ENCODE measurements at places on chromosomes 11 and 22. TPM values are rescaled to one million over a fixed set of nuclear protein-coding genes. Genes with fewer than 3 reads are reported as not detected.

DNA sequence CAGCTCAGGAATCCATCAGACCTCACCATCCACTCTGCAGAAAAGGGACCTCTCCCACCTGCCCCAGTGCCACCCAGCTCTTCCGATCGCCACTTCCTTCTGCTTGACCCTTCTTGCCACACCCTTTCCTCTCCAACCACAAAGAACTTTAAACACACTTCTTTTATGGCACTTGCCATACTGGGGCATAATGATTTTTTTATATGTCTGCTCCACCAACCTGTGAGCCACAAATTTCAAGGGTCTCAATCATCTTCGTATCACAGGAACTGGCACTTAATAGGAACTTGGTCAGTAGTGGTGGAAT, 11.7 kb upstream of the MYH9 start:
- no peak for DNase-seq

GRCh38 chr11:45942381-45942780, 19.9 kb downstream of the LARGE2 start:
- DNase-seq, result no peak

DNA sequence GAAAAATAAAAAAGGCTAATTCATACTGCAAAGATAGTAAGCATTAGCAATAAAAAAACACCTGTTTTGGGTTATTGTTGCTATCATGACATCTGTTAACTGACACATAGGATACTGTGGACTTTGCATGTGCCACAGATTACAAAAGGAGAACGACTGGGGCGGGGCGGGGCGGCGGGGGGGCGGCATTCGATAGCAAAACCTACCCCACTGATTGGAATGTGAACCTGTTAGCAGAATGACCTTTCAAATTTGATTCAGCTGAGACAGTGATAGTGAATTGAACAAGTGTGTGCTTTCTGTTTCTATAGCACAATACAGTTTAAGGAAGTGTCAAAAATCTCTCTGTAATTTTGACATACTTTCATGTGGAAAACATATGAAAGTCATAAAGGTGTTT, 14.9 kb downstream of the MMP20 start:
- DNase-seq, result no peak

GRCh38 chr22:19868773-19869471, 14.2 kb upstream of the GNB1L start:
- no peak for DNase-seq

GRCh38 chr11:64207256-64208085, 950 bp downstream of the FERMT3 start:
- DNase-seq, result no peak

DNA sequence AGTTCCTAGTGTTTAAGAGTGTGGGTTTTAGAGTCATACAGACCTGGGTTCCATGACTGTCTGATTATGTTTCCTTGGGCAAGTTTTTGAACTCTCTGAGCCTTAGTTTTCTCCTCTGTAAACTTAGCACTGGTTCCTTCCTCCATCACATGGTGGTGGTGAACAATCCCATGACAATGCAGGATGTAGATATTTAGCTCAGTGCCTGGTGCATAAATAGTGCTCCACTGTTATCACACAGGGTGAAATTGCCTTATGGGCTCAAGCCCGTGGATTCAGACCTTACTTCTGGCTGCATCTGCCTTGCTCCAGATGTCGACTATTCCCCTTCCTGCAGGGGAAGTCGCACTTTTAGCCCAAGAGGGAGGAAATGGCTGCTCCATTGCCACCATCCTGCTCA, 62.7 kb downstream of the LDLRAD3 start:
- DNase-seq, result no peak

DNA sequence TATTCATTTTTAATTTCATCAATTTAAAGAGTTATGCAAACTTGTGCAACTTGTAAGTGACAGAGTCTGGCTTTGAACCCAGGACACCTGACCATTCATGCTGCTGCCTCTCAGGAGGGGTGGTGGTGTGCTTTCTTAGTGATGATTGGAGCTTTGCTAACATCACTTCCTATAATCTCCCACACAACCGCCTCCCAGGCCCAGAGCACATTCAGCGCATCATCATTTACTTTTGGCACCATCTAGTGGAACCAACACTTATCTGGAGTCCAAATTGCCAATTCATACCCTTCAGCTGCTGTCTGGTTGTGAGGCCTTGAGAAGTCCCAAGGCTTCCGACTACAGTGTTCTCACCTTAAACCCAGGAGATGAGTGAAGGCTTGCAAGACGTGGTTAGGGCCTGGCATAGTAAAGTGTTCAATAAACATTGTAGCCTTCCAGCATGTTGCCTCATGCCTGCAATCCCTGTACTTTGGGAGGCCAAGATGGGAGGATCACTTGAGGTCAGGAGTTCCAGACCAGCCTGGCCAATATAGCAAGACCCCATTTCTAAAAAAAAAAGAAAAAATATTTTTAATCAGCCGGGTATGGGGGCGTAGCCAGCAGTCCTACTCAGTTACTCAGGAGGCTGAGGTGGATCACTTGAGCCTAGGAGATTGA, 1.1 kb upstream of the TTLL1 start:
- no peak for DNase-seq

The SPDYC gene
- total RNA-seq, result not detected

The MS4A4E gene
- 0.24 TPM for total RNA-seq

The FJX1 gene
- 3.8 TPM for total RNA-seq

The SLC35F2 gene
- 6.8 TPM for total RNA-seq
